Tibial artery (tissue), 4 donors: ENCODE measurements at places on chromosomes 2 and 18.
A peak's percentile ranks its signal among the peaks of the same experiment; 100 is the strongest.

DNA sequence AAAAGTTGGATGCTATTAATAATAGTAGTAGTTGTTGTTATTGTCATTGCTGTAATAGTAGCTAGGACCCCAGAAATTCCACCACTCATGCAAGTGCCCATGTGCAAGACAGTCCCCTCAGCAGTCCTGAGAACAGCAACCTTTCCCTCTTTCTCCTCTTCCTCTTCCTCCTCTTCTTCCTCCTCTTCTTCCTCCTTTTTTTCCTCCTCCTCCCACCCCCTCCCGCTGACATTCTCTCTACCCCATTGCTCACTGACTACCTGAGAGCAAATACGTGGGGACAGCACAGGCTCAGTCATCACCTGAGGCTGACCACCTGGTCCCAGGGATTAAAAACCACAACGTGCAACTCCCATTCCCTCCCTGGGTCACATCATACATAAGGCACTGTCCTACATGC, 41.8 kb downstream of the SMAD7 start:
- no peak for DNase-seq

DNA sequence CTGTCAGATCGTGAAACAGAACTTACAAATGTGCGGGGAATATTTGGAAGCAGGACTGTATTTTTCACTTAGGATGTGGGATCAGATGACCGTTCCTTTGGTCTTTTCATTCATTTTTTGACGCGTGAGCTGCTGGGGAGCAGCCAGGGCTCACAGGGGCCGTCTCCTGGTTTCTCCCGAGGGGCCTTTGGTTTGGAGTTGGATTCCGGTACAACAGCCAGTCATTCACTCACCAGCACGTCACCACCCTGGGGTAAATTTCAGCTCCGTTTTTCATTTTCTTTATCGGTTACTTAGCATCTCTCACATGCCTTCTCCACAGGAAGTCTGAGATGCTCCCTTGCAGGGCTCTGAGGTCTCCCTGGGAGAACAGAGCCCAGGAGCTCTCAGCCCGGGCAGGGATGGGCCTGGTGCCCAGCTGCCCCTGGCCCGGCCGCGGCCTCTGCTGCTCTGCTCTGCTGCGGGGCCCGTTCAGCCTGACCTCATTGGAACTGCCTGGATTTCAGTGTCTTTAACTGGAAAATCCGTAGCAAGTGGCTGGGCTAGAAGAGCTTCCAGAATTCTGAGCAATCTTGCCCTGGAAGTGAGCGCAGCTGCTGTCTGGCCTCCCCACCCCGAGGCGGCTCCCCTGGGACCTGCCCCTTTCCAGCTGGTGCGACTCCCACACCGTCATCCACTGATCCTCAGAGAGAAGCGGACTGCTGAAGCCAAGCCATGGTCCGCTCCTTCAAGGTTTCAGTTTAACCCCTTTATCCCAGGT, 335.6 kb downstream of the EIPR1 start:
- DNase-seq = no peak

- no peak for DNase-seq
Measured at GRCh38 chr18:7749510-7749981, 182.4 kb downstream of the PTPRM start.

- no peak for DNase-seq
Measured at GRCh38 chr2:50865235-50865634, 166.7 kb downstream of the NRXN1 start.

GRCh38 chr2:5932556-5933469, 240.6 kb downstream of the SOX11 start:
- no peak for DNase-seq

DNA sequence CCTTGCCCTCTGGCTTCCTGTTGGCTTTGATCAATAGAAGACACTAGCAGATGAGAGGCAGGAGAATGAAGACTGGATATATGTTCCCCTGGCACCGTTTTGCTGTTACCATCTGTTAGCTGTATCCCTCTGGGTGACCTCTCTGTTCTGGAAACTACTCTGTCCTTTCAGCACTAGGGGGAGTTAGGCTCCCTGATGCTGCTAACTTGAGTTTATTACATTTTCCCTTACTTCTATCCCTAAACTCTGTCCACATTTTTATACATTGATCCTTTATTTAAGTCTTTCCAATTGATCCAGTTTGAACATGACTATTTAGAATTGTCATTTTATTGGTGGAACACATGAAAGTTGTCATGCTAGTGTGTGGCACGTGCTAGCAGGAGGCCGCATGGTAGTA, 1014.3 kb upstream of the CDH2 start:
- no peak for DNase-seq

DNA sequence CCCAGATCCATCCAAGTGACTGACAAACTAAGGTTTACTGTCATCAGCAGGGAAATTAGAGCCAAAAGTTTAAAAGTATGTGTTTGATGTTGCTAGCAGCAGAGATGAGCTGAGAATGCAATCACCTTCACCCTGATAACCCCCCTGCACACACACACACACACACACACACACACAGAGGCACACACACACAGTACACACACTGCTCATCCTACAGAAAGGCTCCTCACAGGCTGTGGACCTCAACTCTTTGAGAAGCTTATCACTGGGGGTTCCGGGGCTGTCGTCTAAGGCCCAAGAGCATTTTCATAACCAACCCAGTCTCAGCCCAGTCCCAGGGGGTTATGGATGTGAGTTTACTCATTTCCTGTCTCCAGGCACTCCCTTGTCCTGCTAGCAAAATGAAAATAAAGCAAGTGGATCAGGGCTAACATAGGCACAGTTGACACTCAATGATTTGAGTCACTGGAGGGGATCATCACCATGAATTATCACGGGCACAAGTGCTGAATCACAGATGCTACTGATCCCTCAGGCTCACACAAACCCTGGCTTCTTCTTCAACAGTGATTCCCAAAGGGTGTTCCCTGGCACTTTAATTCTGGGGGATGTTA, 76.6 kb downstream of the ALK start:
- DNase-seq = no peak

DNA sequence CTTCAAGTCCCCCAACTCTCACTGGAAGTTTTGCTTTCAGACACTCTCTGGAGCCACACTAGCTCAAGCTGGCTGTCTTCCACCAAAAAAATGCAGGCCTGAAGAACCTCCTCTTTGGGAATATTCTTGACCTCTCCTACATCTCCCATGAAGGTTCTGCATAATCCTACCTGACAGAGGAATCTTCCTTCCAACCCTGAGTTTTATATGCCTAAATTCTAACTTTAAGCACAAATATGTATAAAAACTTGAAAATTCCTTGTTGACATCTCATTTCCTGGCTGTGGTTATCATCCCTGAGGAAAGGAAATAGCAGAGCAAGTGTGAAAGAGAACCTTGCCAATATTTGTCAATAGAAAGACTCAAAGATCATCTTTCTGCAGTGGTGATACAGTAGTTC, 249.0 kb downstream of the LPIN1 start:
- DNase-seq = no peak

DNA sequence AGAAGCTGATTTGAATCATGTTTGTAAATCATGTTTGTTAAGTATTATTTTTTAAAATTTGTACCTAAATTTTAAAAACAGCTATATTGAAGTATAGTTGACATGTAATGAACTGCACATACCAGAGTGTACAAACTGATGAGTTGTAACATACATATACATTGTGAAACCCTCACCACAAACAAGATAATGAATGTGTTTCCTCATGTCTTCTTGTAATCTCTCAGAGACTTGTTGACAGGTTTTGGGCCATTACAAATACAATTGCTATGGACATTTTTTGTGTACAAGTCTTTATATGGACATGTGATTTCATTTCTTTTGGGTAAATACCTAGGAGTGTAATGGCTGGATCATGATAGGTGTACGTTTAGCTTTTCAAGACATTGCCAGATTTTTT, 21.5 kb downstream of the WDR43 start:
- DNase-seq = no peak

DNA sequence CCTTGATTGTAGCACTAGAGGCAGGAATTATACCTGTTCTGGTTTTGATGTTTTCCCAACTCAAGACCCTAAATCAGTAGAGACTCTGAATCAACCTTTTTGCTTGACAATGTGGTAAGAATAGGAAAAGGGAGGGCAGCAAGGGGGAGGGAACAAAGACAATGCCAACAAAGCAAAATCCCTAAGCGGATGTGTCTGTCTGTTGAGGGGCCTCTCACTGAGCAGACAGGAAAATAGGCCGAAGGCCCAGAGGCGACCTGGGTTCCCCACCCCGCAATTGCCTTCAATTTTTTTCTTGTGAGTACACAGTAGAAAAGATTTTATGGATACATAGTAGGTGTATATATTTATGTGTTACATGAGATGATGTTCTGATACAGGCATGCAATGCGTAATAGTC, 75.6 kb downstream of the MAP4K4 start:
- no peak for DNase-seq

DNA sequence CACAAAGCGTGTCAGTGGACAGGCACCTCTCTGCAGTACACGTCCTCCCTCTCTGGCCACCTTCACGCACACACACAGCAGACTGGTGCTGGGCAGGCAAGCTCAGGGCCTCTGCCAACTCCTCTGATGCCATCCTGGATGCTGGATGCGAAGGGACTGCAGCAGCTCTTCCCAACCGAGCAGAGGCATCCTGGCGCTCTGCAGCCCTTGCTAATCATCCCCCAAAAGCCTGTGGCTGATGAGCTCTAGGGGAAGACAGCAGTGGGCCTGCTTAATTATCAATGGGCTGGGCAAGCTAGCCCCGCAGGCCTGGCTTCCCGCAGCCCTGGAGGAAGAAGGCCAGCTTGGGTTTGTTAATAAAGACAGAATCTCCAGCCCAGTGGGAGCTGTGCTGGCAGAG, 71.3 kb upstream of the TEX51 start:
- DNase-seq = no peak

GRCh38 chr2:70087702-70088597, 673 bp downstream of the PCBP1 start:
- DNase-seq = peak; percentile 75

DNA sequence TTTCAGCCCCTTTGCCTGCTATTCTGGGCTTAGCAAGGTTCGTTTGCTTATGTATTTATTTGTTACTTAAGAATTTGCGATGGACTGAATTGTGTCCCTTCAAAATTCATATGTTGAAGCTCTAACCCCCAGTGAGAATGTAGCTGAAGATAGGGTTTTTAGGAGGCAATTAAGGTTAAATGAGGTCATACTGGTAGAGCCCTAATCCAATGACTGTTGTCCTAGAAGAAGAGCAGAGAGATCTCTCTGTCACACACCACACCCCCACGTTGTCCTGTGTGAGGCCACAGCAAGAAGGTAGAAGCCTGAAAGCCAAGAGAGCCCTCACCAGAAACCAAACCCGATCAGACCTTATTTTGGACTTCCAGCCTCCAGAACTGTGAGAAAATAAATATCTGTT, 66.7 kb downstream of the KIAA1328 start:
- DNase-seq = no peak

GRCh38 chr2:56465491-56465890, 281.7 kb downstream of the CCDC85A start:
- DNase-seq = no peak

GRCh38 chr2:118103951-118104940, 16.0 kb downstream of the INSIG2 start:
- DNase-seq = no peak

GRCh38 chr2:95270541-95271081, 3.6 kb upstream of the PROM2 start:
- no peak for DNase-seq

GRCh38 chr2:18719978-18720775, 130.8 kb upstream of the NT5C1B start:
- DNase-seq = peak; percentile 28

DNA sequence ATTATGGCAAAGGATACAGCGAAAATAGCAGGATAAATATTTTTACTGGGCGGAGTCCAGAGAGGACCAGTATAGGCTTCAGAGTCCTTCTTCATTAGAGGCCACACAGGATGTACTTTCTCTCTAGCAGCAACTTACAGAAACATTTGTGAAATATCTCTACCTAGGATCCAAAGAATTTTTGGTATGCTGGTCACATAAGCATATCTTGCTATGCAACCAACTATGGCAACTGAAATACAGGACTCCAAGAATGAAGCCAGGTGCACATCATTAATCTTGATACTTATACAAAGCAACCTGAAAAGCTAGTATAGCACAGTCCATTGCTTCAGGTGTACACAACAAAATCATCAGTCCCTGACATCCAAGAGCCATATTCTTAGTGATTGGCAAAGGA, 59.1 kb upstream of the NABP1 start:
- DNase-seq = no peak

GRCh38 chr18:62457877-62458276, 64.9 kb upstream of the ZCCHC2 start:
- DNase-seq = no peak

DNA sequence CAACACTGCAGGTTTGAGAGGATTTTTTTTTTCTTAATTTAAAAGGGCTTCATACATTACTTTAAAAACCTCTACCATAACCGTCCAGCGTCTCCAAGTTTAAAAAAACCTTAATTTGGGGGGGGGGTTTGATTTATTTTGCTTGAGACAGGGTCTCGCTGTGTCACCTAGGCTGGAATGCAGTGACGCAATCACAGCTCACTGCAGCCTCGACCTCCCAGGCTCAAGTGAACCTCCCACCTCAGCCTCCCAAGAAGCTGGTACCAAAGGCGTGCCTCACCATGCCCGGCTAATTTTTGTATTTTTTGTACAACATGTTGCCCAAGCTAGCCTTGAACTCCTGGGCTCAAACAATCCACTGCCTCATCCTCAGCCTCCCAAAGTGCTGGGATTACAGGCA, 36.9 kb downstream of the ADAM17 start:
- no peak for DNase-seq

DNA sequence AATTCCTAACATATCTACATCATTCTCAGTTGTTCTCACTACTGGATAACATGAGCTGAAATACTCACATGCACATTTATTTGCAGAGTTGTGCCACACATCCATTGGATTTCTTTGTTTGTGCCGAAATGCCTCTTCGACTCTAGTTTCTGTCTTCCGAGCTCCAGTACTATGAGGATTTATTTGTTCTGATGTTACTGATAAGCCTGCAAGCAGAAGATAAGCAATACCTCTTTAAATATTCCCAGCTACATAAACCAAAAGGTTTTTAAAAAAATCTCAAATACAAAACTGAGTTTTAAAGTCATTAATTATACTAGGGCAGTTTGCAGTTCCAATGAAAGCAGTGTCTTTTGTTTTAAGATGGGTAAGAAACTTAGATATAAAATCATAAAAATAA, 164.8 kb downstream of the ATAD2B start:
- DNase-seq = no peak

DNA sequence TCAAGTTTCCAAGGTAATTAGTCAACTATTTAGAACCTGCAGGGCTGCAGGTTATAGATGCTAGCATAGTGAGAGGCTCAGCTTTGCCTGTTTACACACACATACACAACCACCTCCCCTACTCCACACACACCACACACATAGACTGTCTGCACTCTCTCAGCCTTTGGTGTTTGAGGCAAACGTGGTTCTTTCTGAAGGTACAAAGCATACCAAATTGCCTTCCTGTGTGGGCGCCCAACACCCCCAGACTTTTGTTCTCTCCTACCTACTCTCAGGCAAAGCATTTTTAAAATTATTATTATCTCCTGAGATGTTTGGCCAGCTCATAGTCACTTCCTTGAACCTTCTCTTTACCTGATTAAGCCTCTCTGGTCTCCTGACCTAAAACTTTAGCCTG, 44.9 kb downstream of the MYO3B start:
- DNase-seq = no peak
